ENCODE measurements at places on chromosomes 11 and 22.

GRCh38 chr11:104033561-104033960, 2.9 kb upstream of the DDI1 start:
- no peak for DNase-seq

DNA sequence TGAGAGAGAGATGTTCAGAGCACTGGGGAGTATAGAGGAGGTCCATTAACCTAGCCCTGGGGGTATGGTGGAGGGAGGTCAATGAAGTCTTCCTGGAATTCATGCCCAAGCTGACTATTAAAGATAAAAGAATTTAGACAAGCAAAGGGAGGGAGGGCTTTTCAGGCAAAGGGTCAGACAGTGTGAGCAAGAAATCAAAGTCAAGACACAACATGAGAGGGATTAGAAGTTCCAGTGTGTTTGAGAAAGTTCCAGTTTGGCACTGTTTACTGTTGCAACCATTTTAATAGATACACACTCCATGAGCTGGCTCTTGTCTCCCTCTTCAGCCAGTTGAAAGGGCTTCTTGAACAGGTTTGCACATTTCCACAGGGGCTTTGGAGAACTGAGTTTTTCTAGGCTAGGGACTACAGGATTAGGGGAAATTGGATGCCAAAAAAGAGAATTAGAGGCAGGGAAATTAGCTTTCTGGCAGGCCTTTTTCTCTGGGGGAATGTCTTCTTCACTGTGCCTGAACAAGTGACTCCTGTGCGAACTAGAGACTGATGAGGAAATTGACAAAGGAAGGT, 14.7 kb upstream of the NNMT start:
- no peak for DNase-seq

GRCh38 chr11:63917692-63918506, 935 bp upstream of the RCOR2 start:
- DNase-seq = no peak

DNA sequence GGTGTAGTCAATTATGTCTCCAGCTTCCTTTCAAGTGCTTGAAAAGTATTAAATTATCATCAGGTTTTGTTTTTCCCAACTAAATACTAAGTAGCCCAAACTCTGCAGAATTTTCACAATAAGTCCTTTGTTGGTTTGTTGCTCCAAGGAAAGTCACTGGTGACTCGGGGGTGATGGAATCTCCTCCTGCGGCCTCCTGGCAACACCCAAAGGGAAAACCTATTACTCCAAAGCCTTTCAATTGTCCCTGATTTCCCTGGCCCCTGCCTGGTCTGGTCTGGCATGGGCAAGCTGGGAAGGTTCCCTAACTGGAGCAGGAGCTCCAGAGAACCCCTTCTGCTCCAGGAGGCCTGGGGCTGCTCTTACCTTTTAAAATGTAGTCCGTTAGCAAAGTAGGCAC, 47.9 kb downstream of the FEZ1 start:
- DNase-seq = no peak

DNA sequence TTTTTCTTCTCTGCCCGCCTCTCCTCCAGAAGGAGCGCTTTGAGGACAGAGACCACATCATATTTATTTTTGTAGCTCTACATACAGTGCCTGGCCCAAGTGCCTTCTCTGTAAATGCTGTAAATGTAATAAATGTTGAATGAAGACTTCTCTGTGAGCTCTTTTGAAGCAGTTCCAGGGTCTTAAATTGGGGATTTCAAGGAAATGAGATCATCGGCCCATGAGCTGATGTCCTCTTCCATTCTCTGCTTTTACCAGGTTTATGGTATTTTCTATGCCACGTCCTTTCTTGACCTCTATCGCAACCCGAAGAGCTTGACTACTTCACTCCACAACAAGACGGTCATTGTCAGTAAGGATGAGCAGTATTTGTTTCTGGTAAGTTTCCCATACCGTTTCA, 165.7 kb upstream of the SORL1-AS1 start:
- DNase-seq = no peak

DNA sequence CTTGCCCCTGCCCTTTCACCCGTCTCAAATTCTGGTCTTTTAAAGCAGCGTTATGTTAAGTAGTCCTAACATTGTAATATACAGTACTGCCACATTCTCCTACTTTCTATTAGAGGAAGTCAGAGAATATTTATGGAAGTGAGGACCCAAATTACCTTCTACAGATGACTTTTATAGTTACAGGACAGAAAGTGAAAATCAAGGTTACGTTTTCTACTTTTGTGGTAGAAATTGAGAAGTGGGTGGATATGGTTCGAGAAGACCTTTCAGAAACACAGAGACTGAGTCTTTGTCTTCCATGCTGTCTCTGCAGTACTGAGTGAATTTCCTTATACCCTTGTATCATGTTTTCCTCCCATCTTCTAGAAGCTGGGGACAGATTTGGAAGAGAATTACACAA, 17.1 kb downstream of the SC5D start:
- no peak for DNase-seq

DNA sequence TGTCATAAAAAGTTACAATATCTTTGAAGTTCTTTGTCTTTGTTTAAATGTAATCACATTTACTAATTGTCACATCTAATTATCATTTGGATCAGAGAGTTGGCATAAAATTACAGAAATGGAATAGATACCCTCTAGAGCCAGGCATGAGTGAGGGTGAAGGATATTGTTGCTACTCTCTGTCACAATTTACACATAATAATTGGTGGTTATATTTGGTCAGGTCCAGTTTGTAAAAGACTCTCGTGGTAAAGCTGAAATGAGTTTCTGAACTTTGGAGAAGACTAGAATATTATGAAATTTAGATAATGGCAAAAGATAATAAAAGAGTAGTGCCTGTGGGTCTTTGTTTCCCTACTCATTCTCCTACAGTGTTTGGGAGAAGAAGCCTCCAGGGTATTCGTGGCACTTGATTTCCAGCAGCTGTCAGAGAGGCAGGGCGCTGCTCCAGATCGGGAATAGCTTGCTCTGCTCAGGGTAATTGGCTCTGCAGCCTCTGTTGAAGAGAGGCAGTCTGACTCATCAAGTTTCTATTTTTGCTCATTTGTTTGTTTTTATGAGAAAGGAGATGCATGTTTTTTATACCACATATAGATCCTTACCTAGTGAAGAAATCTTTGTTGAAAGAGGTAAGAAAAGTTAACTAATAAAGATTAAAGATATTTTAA, 349.9 kb downstream of the CNTN5 start:
- DNase-seq = peak; percentile 40

GRCh38 chr11:93059117-93059957, 89.9 kb downstream of the MTNR1B start:
- DNase-seq = peak; percentile 57

GRCh38 chr11:96051820-96052219, 127.9 kb upstream of the MTMR2 start:
- no peak for DNase-seq

GRCh38 chr11:35087648-35088047, 51.3 kb upstream of the CD44 start:
- no peak for DNase-seq

GRCh38 chr22:20093418-20094196, 13.6 kb downstream of the DGCR8 start:
- no peak for DNase-seq

DNA sequence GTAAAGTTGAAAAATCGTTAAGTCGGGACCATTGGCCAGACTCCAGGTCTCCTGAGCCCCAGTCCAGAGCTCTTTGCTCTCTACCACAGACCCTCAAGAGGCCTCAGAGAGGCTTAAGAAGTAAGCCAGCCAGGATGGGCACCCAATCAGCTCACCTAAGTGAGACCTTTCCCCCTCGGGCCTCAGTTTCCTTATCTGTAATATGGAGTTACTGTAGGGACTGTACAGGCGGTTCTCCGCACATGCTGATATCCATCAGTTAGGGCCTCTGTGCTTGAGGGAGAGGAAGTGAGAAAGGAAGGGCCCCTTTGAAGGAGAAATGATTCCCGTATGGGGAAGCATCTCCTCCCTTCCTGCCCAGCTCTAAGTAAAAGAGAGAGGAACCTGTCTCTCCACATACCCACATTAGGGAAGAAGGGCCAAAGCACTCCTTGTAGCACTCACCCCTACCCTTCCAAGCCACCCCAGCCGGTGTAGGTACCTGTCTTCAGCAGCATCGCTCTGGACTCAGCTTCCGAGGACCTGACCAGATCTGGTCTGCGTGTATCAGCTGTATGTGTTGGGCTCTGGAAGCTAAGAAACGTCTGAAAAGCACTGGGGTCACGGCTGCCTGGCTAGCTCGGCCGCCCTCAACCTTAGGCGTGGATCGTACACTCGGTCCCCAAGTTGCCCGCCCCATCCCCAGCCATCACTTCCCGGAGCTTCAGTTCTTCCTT, 653 bp downstream of the NAGA start:
- no peak for DNase-seq

DNA sequence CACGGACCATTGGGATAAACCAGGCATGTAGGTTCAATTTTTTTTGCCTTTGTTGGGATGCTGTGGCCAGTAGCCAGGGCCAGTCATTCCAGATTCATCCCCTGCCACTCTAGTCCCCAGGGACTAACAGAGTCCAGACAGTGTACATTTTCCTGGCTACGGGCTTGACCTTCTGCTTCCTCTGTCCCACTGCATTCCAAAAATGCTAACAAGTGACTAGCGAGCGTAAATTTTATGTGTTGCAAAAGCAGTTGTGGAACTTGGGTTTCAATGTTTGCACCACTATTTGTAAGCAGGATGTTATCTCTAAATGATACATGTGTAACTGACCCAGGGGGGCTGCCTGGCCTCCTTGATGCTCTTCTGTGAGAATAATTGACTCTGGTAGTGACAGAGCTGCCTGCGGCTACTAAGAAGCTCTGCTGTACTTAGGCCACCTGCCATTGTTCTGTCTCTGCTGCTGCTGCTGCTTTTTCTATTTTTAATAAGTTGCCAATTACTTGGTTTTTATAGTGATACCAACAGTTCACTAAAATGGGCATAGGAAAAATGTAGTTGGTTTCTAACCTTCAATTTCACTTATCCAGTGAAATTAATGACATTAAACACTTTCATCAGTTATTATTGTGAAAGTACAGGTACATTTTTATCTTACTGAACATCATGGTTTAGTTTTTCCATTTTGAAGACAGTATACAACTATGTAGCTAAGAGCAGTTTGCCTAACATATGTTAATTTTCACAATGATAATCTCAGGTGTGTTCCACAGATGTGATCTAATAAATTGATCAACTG, 26.8 kb downstream of the TNRC6B start:
- DNase-seq = peak; percentile 14

GRCh38 chr11:75576017-75576416, 14.0 kb downstream of the SERPINH1 start:
- no peak for DNase-seq

DNA sequence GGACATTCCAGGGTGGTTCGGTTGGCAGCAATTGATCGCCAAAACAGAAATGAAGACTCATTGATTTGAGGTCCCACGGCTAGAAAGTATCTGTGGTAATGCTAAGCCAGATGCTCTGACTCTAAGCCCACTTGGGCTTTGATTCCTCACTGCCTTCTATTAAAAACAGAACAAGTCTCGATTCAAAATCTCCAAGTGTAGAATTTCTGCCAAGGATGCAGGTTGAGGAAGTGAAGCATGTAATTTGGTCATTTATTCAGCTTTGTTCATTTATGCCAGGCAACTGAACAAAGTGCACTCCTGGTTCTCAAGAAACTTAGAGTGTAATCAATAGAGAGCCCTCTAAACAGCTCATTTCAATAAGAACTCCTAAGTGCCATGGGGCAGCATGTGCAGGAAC, 2.3 kb upstream of the CEP295 start:
- DNase-seq = no peak

Measured in fibroblast of the conjunctiva (primary cell).